Activated naive CD4-positive, alpha-beta T cell treated with anti-CD3 and anti-CD28 coated beads, Interleukin-2, amount 50 U/mL, for 16 hours (primary cell): ENCODE measurements at places on chromosomes 1 and 21.

GRCh38 chr1:11929849-11930248 lies 3.6 kb upstream of the KIAA2013 start:
- DNase-seq, result no peak

GRCh38 chr1:9249534-9250410 lies 15.2 kb downstream of the H6PD start:
- peak; percentile 28 for DNase-seq

- DNase-seq, result no peak
Measured at GRCh38 chr1:8835941-8836643, 18.7 kb upstream of the RERE start.

DNA sequence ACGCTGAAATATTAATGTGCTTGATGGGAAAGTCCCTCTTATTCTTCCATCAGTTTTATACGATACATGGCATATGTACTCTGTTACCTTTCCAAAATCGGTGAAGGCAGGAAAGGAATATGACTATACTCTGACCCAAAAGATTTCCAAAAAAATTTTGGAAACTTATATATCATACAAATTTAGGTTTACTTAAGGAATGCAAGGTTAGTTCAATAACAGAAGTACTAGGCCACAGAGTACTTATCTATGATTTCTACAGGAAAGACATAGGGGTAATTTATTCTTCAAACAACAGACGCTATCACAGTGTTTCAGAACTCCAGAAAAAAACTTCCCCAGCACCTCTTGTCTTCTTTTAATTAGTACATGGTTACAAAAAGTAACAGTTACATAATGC lies 84.8 kb downstream of the COP1 start:
- no peak for DNase-seq

DNA sequence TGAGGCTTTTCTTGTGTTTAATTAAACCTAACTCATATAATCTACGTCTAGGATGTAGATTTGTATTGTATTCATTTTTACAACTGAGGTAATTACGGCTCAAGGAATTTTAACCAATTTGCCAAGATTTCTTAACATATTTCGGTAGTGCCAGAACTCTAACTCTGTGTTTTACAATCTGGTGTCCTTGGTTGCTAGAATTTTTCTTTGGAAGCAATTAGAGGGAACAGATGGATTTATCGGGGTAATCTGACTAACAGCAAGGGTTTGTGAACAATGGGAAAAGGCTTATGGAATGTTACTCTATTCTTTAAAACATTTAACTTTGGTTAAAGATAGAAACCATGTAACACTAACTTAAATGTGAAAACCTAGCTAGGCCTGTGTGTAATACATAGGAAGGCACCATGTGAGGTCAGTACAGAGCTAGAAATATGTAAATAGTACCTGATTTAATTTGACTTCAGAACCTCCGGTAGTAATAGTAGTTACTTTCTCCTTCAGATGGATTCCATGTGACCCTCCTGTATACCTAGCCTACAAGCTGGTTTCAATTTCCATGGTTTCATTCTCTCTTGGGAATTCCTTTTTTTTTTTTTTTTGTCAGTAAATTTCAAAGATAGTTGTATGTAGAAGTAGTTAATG lies 1.2 kb downstream of the MTF2 start:
- DNase-seq, result no peak

GRCh38 chr21:35084869-35085268 lies 35.8 kb upstream of the RUNX1 start:
- no peak for DNase-seq

DNA sequence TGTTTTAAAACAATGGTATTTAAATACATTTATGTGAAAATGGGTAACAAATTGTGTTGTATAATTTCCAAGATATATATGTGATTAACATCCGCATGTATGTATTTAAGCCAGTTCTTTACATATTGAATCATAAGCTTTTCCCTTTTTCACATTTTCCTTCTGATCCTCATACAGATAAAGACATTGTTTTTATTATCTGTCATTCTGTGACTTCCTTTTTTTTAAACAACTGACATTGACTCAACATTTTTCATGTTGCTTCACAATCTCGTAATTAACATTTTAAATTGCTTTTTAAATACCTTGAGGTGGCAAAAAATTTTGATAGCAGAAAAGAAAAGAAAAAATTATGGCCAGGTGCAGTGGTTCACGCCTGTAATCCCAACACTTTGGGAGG lies 1.4 kb downstream of the STXBP3 start:
- DNase-seq, result no peak

GRCh38 chr1:208909011-208909984 lies 665.1 kb upstream of the PLXNA2 start:
- no peak for DNase-seq

DNA sequence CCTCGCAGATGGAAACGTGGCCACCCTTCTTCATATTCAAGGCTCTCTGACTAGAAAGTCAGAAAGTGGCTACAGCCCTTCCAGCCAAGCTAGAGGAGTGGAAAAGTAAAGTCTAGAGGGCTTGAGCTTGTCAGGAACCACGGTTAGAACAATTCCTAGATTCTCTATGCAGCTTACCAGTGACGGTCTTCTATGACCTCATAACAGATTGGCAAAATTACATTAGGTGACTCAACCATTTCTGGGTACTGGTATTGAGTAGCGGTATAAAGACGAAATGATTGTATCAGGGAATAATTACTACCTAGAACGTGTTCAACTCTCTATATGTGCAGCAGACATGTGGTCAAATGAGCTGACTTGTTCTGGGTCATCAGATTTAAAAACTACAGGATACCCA lies 155.0 kb upstream of the RUNX1 start:
- no peak for DNase-seq

DNA sequence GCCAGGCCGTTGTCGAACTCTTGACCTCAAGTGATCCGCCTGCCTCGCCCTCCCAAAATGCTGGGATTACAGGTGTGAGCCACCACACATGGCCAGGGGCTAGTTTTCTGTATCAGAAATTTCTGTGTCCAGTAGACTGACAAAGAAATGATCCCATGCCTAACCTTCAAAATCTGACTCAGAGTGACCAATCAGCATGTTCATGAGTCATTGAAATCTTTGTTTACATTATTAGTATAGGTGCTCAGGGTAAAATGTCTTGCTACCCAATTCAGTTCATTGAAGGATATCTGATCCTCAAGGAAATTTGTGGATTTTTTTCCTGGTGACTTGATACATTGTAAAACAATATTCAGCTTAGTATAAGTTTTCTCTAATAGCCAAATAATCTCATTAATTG lies 11.0 kb upstream of the LDLRAD2 start:
- DNase-seq, result no peak

- DNase-seq, result no peak
Measured at GRCh38 chr1:194474701-194475100, 1288.3 kb upstream of the B3GALT2 start.

GRCh38 chr1:53071167-53071865 lies 9.3 kb downstream of the PODN start:
- no peak for DNase-seq

DNA sequence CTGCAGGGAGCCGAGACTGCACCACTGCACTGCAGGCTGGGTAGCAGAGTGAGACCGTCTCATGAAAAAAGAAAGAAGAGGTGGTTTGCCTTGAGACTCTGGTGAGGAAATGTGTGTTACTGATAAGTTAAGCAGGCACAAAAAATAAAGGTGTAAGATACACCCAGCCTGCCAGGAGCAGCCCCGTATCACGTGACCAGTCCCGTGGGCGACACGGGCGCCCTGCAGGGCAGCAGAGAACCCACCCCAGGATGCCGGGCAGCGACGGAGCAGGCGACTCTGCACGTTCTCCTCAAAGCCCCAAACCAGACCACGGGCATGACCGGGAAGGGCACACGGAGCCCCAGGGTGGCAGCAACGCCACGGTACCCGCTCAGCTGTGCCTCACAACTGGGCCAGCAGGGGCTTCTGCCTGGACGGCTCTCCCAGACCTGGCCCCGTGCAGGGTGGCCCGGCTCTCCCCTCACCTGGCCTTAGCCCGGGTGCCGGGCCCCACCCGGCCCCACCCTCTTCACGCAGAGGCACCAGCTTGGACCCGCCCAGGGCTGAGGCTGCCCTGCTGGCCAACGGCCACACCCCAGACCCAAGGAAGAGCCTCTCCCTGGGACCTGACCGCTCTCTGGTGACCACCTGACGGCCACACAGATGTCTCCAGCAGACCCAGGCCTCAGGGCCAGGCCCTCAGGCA lies 8.1 kb upstream of the TNFRSF4 start:
- DNase-seq, result no peak

GRCh38 chr21:45030682-45031570 lies 43.5 kb upstream of the ADARB1 start:
- DNase-seq, result no peak

DNA sequence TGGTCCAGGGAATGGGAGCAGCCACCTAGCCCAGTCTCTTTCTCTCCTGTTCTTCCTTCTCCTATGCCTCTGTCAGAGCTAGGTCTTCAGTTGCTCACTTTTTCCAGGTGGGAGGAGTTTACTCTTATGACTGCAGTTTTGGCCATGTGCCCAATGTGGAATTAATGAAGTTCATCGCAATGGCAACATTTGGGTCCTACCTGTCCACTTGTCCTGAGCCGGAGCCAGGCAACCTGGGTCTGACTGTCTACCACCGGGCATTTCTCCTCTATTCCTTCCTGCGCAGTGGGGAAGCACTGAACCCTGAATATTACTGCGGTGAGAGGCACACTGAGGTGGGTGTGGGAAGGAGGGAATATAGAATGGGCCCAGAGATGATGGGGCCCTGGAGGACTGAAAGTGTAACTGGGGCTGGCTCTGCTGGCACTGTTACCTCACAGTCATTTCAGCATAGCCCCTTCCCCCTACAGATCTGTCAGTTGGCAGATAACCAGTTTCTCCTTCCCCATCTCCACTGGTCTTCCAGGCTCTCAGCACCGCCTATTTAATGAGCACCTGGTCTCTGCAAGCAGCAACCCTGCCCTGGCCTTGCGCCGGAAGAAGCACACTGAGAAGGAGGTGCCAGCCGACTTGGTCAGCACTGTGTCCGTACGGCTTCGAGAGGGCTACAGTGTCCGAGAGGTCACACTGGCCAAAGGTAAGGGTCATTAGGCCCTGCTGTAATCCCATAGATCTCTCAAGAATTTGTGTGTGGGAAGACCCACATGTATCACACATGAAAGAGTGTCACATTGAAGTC lies 30.1 kb downstream of the SZT2 start:
- DNase-seq, result no peak

GRCh38 chr21:34822942-34823341 lies 154.1 kb downstream of the CLIC6 start:
- no peak for DNase-seq

- no peak for DNase-seq
Measured at GRCh38 chr1:244163861-244164510, 112.9 kb downstream of the ZBTB18 start.

DNA sequence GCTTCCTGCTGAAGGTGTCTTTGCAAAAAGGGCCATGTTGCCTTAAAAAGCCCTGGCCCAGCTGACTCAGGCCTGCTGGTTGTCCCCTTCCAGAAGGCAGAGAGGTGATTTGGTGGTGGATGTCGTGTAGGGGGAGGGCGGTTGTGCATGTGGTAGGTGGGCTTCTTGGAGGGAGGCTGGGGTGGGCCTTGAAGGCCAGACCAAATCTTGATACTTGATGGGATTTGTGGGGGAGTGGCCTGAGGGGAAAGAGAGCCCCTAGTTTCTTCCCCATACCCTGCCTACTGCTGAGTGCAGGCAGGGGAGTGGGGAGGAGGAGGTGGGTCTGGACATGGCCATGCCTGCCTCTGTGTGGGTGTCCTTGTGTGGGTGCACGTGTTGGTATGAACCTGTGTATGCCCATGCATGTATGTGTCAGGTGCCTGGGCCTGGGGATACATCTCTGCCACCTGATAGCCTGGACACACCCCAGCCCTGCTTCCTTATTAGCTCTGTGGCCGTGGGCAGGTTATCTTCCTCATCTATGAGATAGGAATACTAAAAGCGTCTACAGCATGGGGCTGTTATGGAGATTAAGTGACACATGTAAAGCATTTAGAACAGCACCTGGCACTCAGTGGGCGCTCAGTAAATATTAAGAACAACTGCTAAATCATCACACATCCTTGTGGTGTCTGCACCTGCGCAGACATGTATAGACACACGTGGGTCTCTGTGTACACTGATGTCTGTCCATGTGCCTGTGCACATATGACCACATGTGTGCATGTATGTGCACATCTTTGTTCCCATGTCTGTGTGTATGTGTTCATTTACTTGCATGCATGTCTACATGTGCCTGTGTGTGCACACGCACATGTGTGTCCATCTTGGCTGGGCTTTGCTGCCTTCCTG lies 17.0 kb downstream of the FAM151A start:
- DNase-seq, result no peak

- no peak for DNase-seq
Measured at GRCh38 chr1:50820545-50820944, 139.5 kb downstream of the FAF1 start.

DNA sequence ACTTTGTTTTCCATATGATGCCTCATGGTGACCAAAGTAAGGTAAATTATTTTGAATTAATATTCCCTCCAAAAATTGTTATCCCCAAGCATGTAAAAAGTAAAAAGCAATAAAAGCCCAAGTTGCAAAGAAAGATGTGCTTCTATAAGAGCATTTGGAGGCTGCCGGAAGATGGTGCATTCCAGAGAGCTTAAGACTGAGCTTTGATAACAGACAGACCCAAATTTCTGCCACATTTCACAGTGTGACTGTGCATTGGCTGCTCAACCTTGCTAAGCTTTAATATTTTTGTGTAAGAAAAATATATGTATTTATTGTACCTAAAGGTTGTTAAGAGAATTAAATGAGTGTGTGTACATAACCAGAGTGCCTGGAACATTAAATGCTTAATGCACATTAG lies 67.9 kb downstream of the CYYR1 start:
- no peak for DNase-seq

- no peak for DNase-seq
Measured at GRCh38 chr1:241396747-241397681, 40.0 kb upstream of the RGS7 start.

DNA sequence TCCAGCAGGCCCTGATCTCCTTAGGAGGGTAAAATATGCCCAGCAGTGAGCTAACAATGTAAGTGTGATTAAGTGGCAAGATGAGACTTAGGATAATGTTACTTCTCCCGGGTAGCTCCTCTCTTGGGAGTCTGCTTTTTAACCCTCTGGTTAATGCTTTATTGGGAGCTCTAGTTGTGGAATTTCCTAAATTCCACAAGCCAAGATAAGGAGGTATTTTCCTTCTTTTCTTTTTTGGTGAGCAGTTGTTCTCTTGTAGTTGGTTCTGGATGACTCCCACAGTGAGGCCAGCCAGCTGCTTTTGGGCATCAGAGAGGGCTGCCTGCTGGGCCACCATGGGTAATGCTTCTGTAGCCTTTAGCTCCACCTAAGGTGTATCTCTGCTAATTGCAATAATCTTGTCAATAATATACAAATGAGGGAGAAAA lies 19.3 kb downstream of the C1orf52 start:
- DNase-seq, result no peak

- DNase-seq, result no peak
Measured at GRCh38 chr1:96596226-96596922, 125.2 kb upstream of the PTBP2 start.
